Stimulated activated CD8-positive, alpha-beta memory T cell treated with anti-CD3 and anti-CD28 coated beads, Interleukin-4, amount 100 ng/mL, for 4 hours (primary cell): ENCODE measurements at places on chromosomes 3 and 15.

DNA sequence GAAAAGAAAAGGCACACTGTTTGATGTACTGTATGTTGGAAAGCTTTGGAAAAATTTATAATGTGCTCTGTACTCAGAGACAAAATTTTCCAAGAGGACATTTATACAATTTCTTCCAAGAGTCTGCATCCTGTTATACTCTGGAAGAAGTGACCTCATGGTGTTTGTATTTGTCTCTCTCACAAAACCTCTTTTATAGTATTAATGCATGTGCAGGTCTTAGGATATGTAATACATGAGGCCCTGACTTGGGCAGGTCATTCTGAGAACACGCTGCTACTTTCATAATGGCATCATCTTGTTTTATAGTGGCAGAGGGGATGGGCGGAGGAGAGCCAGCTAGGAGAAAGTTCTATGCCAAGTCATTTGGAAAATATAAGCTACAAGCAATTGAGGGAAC, 72.0 kb upstream of the P3H2 start:
- no peak for DNase-seq

DNA sequence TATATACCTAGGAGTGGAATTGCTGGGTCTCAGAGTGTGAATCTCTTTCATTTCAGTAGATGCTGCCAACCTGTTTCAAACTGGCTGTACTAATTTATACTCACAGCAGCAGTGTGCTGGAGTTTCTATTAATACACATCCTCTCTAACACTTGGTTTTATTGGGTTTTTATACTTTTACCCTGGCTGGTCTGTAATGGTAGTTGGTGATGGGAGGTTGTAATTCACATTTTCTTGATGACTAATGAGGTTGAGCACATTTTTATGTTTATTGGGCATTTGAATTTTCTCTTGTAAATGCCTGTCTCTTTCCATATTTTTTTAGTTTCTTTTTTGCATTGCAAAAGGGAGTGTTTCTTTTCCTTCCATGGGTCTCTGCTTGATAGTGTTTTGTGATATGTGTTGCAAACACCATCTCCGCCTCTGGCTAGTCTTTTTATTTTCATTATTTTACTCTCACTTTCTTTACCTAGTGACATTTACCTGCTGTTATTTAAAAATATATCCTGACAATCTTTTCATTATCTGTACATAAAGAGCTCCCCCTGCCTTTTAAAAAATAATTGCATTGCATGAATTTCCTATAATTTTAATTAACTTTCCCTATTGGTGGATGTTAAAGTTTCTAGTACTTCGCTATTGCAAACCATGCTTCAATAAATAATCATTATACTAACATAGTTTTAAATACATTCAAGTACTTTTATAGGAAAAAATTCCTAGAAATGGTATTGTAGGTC, 49.0 kb upstream of the GCNT3 start:
- DNase-seq = no peak

DNA sequence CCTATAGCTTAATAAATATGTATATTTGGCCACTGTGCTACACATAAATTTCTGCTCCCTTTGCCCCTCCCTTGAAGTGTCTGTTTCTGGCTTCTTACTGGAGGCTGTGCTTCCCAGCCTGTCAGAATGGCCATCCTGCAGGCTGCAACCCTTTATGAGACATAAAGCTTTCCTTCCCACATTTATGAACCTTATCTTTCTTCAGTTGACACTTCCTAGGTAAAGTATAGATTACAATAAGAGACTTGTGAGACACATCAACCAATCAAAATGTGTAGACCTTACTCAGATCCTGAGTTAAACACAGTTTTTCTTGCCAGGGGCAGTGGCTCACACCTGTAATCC, 29.5 kb downstream of the SCN11A start:
- no peak for DNase-seq

DNA sequence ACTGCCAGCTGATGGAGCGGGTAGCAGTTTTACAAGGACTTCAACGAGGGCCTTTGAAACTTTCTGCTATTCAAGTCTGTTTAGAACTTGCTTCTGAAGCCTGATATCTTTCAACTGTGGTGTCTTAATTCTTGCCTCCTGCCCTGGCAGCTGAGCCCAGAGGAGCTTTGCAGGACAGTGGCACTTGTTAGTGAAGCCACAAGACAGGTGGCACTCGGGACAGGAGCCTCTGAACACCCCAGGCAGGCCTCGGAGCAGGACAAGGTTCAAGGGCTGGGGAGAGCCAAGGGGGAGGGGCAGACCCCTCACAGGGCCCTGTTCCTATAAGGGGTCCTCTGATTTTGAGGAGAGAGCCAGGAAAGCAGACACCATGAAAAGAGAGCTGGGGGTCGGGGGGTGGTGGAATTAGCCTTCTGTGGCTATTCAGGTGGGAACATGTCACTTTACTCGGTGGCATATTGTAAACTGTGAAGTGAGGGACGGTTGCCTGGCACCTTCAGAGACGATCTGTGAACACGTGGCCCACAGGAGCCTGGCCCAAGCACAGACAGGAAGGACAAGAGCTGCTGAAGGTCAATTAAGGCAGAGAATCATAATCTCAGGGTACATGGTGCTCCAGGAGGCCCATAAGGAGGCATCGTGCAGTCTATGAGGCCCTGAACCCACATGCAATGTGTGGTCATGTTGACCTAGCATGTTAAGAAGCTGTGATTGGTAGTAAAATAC, 30.1 kb upstream of the KY start:
- DNase-seq = no peak

DNA sequence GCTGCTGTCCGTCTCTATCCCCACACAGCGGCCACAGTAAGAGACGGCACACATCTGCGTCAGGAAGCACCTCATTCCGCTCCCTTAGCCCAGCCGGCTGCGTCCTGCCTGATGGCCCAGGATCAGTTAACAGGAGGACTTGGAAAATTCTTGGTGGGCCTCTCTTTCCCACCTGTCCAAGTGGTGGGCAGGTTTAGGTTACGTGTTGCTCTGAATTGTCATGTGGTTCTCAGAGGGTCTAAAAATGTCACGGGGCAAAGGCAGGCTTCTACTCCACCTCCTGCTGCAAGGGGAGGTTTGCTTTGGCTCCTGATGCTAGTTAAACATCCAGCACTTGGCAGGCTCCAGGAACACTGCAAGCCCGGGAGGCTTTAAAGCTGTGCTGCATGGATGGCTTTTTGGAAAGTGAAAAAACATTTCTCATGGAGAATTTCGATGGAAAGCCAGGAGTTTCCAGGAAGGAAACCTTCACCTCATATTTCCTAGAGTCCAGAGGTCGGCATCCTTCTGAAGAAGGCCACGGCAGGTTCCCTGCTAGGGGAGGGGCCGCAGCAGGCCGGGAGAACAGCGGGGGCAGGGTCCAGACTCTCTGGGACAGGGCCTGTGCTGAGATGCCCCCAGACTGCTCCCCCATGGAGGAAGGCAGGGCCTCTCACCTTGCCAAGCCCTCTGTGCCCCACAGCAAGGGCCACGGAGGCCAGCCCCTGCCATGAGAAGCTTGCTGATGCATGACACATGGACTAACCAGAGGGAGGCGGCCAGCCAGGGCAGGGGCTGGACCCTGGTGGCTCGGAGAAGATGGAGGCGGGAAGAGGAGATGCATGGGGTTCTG, 10.8 kb downstream of the CTSH start:
- DNase-seq = no peak

GRCh38 chr3:871651-872050, 221.2 kb upstream of the CNTN6 start:
- DNase-seq = no peak
